ENCODE measurements at places on chromosomes 6 and 20. TPM values are rescaled to one million over a fixed set of nuclear protein-coding genes. Genes with fewer than 3 reads are reported as not detected.

Gene HSPA12B
- 0.46 TPM for total RNA-seq

Gene HCK
- not detected for total RNA-seq

Gene CEP43
- total RNA-seq: 23.1 TPM

Gene GNAS-AS1
- 1.2 TPM for total RNA-seq

Gene SCP2D1
- not detected for total RNA-seq

Gene MUCL3
- total RNA-seq: not detected

Gene BTN1A1
- not detected for total RNA-seq
